GM23248 (cell line): ENCODE measurements at places on chromosomes 13 and 19.

DNA sequence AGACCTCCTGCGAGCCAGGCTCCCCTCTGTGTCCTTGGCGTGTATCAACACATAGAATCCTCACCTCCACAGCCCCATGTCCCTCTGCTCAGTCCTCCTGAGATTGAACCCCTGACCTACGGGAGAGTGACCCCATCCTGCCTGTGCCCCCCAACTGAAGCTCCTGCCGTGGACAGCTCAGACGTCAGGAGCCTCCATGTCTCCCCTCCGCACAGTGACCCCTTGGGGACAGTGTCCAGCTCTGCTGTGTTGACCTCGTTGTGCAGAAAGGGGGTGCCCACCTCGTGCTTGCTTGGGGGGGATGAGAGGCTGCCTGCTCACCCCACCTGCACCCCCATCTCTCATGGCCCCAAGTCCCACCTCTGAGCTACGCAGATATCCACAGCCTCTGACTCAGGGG is 490 bp upstream of the SIGLEC9 start:
- no peak for DNase-seq

DNA sequence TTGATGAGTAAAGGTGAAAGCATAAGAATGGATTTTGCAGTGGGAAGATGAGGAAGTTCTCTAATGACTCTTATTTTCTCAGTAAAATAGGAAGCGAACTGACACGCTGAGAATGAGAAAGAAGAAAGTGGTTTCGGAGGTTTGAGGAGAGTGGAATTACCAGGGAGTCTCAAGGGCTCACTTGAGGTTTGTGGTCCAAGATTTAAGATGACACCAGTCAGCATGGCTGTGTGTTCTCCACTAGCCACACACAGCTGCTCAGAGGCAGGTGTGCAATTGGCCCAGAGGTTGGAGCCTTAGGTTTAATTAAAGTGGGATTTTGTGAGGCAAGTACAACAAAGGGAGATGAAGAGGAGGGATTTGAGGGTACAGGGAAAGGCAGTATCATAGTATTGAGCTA is 99.6 kb upstream of the NBEA start:
- DNase-seq, result no peak

DNA sequence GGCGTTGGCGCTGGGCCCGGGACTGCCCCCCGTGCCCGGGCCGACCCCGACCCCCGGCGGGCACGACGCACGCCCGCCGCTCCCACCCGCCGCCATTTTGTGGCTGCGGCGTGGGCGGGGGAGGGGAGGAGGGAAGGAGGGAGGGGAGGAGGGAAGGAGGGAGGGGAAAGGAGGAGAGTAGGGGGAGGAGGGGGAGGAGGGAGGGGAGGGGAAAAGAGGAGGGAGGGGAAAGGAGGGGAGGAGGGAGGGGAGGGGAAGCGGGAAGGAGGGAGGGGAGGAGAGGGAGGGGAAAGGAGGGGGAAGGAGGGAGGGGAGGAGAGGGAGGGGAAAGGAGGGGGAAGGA is at the start of gene BTBD2:
Gene BTBD2 (minus strand): TSS at position 107 of the 343 bp plus-strand sequence. CDS start 11 bp downstream, at position 96.
- peak; percentile 72 for DNase-seq

GRCh38 chr13:91228108-91228507 is 119.4 kb upstream of the MIR17HG start:
- no peak for DNase-seq

DNA sequence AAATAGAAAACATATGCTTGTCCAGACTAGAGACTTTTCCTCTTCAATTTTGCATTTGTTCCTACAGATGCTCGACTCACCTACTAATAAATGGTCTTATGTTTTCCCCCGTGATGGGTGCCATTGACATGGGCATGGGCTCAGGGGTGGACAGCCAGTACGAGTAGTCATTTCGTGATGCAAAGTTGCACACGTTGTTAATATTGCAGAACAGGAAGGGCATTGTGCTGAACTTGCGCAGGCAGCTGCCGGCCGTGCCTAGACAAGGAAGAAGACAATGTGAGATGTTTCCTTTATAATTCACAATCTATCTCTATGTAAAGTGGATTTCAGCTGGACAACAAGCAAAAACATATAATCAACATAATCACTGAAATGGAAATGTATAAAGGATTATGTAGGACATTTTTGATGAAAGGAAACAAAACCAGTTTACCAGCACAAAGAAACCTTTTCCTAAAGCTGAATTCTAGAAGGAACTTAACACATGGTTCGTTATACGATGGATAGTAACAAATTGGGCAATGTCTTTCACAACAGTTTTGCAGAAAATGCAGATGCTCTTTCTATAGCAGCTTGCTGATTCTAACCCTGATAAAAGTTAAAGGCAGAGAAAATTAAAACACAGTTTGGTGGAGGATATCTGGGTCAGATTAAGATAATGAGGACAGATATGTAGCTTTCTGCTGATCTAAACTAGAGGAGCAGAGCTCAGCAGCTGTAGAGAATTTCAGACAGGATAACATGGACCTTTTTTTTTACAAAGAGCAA is 145.7 kb downstream of the COL4A1 start:
- no peak for DNase-seq

DNA sequence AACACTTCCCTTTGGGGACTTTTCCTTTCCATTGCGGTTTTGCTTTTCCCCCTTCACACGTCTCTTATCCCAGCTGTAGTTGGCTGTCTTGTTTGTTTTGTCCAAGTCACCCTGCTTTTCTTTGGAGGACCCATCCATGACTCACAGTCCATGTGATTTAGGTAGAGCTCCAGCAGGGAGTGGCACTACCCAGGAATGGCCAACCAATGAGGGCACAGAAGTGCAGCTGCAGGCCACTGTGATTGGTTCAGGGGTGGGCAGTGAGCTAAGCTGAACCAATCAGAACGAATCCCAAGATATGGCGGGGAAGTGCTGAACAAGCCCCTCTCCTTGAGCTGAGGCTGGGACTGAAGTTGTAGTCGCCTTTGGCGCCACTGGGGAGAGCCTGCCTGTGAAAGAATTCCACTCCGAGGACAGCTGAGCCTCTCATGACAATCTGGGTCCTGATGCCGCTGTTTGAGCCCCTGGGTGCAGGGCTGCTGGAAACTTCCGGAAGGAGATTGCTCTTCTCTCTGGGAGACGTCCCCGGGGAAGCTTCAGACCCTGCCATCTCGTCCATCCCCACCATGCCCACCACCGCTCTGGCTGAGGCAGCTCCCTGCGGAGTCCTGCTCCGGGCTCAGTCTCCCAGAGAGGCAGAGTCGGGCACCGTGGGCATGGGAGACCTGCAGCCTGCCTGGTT is 62.9 kb upstream of the URI1 start:
- peak; percentile 84 for DNase-seq

GRCh38 chr13:67238277-67238859 is 8.2 kb upstream of the PCDH9 start:
- DNase-seq, result peak; percentile 30

DNA sequence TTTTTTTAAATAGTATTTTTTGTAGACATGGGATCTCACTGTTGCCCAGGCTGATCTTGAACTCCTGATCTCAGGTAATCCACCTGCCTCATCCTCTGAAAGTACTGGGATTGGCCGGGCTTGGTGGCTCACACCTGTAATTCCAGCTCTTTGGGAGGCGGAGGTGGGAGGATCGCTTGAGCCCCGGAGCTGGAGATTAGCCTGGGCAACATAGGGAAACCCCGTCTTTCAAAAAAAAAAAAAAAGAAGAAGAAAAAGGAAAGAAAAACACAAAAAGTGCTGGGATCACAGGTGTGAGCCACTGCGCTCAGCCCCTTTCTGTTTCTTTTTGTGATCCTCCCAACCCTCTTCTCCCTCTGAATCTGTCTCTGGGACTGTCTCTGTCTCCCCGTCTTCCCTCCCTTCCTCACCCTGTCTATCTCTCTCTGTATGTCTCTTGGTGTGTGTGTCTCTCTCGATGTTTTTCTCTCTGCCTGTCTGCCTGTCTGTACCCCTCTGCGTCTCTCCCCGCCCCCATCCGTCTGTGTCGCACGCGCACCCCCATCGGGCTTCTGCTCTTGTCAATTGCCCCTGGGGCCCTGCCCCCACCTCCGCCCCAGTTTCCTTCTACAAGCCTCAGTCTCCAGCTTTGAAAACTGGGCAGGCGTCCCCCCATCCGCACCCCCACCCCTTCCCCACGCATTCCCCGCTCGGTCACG is 540 bp upstream of the ZFP36 start:
- DNase-seq, result peak; percentile 67

DNA sequence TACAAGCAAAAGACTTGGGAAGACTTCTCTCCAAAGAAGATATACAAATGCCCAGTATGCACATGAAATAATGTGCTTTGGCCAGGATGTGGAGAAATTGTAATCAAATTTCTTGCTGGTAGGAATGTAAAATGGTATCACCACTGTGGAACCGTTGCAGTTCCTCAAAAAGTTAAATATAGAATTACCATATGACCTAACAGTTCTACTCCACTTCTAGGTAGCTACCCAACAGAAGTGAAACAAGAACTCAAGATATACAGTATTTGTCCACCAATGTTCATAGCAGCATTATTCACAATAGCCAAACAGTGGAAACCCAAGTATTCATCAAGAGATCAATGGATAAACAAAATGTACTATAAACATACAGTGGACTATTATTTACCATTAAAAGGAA is 95.0 kb upstream of the KLF5 start:
- DNase-seq, result no peak

- DNase-seq, result peak; percentile 69
Measured at GRCh38 chr19:13089139-13089856, 13.4 kb downstream of the LYL1 start.

GRCh38 chr13:50425772-50426171 is 410.5 kb downstream of the KCNRG start:
- no peak for DNase-seq

GRCh38 chr13:70736622-70737317 is 628.5 kb upstream of the KLHL1 start:
- DNase-seq, result no peak

DNA sequence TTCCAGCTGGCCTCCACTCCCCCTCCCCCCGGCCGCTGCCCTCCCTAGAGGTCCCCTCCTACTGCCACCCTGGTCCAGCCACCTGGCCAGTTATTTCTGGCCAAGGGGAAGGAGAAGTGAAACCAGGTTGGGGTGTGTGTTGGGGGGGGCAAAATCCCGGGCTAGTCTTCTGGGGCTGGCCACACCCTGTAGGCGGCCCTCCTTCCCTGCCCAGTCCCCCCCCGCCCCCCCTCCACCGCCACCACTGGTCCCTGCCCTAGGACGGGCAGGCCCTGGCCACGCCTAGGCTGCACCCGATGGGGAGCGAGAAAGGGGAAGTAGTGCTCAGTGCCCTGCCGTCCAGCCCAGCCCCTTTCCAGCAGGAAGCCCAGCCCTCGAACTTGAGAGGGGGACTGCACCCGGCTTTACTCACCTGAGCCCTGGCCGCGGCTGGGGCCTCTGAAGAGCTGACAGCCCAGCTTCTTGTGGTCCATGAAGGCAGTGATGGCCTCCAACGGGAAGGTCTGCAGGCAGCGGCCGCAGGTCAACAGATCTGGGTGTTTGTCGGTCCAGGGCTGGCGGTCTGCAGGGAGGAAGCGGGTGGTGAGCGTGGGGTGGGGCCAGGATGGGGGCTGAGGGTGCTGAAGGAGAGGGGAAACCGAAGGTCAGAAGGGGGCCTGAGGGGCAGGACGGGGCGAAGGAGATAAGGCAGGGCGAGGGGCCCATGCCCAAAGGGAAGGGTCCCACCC is 813 bp downstream of the ZNF296 start:
- DNase-seq, result peak; percentile 26

- peak; percentile 80 for DNase-seq
Measured at GRCh38 chr19:57406516-57407123, 4.3 kb upstream of the ZNF17 start.

DNA sequence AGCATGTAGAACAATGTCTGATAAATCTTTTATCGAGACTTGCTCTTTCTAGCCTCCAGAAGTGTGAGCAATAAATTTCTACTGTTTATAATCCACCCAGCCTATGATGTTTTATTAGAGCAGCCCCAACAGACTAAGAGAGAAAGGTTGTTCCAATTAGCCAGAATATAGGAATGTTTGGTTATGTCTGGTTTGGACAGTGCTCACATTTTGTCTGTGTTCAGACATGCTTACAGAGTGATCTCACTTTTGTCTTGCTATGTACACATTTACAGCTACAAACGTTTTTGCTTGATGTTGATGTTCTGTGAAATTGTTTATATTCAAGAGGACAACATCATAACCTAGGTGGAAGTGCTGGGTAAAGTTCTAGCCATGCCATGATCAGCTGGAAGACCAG is 18.0 kb upstream of the EVI5L start:
- no peak for DNase-seq

- peak; percentile 51 for DNase-seq
Measured at GRCh38 chr19:13689085-13689484, 75.2 kb upstream of the MRI1 start.

DNA sequence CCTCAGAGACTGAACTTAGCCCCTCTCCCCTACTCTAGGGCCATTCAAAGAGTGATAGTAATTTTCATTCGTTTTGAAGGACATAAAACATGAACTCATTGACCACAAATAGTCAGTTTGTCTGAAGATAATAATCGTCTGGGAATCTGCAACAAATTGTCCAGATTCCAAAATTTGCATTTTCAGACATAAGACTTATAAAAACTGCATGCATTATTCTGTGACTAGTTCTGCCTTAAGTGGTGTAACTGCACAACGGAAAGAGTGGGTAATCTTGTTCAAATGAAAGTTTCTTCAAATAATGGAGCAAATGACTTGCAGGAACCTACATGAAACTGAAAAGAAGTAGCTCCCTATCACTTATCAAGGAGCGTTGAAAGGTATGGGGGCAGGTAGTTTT is 8.4 kb downstream of the CSNK1A1L start:
- DNase-seq, result peak; percentile 36

DNA sequence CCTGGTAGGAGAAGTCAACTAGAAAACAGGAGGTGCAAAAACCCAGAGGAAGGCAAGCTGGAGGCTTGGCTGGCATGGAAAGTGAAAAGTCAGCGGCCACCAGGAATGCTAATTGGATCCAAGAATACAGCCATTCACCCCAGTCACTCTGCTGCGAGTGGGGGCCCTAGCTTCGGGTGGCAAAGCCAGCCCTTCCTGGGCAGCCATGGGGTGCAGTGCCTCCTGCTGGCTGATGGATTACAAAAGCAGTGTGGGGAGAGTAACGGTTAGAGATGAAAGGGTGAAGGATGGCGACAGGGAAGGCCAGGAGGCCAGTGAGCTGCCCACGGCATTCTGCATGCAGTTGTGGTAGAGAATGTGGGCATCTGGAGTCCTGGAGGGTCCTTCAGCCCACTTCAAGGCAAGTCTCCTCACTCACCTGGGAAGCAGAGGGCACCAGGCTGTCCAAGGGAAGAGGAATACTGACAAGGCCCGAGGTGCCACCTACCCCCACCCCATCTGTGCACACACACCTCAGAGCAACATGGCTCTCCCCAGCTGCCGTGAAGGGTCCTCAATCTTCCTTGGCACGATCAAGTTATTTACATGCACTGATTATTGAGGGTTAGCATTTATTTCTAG is 20.3 kb upstream of the EPHX3 start:
- DNase-seq, result peak; percentile 77

DNA sequence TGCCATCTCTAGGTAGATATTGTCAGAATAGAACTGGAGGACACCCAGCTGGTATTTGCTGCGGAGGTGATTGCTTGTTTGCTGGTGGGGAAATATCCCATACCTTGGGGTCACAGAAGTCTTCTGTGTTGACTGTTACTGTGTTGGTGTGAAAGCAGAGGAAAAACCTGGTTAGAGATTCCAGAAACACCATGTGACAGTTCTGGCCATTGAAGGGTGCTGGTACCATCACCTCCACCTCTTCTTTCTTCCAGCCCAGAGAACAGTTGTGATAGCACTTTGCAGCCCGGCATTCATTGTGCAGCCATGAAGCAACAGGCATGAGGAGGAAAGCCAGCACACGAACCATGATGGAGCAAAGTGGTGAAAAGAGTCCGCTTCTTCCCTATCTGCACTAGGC is 4.9 kb upstream of the LHFPL6 start:
- DNase-seq, result no peak
